ENCODE measurements at places on chromosomes 5 and 9.
A peak's percentile ranks its signal among the peaks of the same experiment; 100 is the strongest.

DNA sequence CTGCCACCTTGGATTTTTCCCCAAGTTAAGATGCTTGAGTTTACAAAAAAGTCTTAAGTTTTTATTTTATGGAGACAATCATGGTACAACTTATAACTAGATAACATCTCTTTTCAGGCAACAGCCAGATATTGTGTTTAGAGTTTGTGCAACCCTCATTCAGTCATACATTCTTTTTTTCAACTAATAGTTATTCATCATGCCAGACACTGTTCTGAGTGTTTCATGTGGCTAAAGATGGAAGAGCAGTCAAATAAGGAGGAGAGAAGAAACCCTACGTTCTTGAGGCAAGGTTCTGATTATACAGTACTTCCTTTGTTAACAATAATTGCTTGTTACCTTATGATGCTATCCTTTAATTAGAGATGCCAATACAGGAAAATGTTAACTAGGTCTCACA is 42.1 kb upstream of the ZNF462 start:
- DNase-seq: peak; percentile 71

- DNase-seq: no peak
These were observed 65.4 kb downstream of the PTPDC1 start for GRCh38 chr9:94149696-94150095.

GRCh38 chr9:3793971-3794383 is 268.2 kb upstream of the RFX3 start:
- DNase-seq: no peak

DNA sequence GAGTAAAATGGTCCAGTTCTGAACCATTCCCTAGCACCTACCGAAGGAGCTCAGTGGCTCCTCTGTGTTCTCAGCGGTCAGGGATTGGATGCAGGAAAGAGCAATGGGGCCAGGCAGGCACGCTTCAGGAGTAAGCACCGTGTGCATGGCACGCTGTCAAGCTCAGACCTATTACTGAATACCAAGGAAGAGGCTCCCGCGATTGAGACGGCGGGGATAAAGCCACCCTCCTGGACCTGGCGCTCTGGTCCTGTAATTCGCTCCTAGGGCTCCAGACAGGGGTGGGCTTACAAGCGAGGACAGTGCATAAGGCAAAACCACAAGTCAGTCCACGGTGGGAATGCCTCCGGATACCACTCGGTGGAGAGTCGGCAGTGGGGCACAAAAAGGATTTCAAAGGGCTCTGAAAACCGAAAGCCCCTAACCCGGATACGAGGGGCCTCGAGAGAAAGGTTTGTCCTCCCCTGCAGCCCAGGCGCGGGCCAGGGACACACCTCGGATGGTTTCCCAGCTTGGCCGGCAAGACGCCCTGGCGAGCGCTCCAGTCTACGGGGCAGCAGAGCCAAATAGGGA is 988 bp downstream of the OXCT1 start:
- DNase-seq: peak; percentile 42

- peak; percentile 2 for DNase-seq
These were observed 762 bp downstream of the SNCAIP start for GRCh38 chr5:122312591-122313406.

DNA sequence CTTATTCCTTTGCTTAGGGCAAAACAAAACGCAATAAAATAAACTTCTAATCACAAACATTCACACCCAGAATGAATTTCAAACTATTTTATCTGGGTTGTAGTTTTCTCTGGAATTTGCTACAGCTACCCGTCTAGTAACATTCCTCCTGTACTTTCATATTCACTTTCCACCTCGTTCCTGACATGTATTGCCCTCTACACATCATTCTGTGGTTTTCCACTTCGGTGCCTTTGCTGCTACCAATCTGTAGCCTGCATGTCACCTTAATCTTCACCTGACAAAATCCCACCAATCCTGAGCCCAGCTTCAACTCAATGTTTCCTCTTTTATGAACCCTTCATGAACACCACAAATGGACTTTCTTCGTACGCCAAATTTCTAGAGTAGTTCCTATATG is 694.1 kb upstream of the C9orf72 start:
- DNase-seq: no peak

DNA sequence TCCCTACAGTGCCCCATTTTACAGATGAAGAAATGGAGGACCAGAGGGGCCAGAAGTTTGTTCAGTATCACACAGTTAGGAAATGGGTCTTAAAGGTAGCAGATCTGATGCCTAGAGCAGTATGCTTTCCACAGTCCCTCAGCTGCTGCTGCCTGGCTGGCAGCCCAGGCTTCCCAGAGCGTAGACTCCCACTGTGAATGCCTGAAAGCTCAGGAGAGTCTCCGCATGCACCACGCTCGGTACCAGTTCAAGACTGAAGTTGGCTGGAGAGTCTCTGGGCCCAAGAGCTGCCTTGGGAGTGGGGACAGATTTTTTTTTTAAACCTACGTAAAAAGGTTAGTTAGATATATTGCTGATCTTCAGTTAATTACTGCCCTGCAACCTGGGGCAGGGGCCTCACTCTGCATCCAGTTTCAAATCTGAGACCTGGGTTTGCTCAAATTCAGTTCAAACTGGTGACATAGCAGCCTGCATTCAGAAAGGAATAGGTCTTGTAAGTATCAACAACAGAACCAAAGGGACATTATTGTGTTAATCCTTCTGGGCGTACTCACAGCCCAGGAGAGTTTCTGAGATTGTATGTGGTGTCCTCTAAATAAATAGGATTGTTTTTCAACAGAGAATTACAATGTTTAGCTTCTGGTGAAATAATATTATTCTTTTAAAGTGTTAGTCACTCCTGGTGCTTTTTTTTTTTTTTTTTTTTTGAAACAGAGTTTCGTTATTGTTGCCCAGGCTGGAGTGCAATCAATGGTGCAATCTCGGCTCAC is 8.3 kb downstream of the NANS start:
- no peak for DNase-seq

DNA sequence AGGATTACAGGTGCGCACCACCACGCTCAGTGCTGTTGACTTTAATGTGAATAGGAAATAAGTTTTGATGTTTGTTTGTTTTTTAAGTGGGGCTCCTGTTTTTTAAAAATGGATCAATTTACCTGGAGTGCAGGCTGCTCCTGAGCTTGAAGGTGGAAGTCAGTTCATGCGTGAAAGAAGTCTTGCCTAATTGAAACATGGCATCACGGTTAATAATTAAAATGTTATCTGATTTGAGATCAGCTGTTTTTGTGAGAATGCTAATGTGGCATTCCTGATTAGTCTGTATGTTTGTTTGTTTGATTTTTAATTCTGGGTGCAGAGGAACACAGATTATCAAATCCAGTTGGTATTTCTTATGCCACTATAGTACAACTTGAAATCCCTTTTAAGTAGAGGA is 6.5 kb downstream of the SFXN1 start:
- DNase-seq: no peak

GRCh38 chr5:52497133-52497693 is 290.5 kb upstream of the ITGA1 start:
- no peak for DNase-seq

- DNase-seq: no peak
These were observed 40.4 kb downstream of the AK8 start for GRCh38 chr9:132837501-132838286.

DNA sequence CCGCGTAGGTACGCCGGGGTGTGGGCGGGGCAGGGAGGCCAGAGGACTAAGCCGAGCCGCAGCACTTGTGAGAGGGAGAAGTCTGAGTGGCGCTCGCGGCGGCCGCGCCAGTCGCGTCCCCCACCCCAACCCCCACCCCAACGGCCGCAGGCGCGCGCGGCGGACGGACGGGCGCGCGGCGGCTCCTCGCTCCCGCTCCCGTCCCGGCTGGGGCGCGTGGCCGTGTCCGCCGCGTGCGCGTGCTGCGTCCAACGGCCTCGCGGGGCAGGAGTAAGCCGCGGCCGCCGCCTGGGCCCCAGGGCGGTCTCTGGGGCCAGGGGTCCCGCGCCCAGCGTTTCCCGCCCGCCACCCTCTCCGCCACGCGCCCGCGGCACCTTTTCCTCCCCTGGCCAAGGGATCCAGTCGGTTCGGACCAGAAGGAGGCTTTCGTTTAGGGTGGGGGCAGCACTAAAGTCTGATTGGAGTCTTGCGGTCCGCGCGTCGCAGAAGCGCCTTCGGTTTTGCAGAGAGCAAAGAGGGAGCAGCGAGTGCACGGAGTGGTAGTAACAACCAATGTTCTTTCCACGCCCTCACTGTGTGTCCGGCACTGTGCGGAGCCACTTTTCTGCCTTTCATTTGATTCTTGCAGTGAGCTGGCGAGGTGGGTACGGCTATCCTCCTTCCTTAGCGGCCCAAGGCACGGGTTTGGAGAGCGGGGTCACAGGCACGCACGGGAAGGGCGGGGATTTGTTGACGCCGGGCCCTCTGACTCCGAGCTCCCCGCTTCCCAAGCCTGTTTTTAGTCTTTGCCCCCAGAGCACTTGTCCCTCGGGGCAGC is 483 bp downstream of the G3BP1 start:
- DNase-seq: peak; percentile 44

DNA sequence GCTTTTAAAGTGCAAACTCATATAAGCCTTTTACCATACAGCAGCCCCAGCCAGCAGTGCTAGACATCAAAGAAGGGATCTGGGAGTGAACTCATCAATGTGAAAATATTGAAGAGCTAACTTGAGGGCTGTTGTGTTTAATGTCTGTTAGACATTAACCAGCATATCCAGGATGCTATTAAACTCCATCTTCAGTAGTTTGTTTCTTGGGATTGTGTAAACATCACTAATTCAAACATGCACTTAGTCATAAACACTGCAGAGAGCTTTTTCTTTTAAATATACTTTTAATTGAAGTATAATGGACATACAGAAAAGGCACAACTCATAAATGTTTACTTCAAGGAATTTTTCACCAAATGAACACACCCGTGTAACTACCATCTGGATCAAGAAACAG is 81.8 kb downstream of the TMEM252 start:
- no peak for DNase-seq

DNA sequence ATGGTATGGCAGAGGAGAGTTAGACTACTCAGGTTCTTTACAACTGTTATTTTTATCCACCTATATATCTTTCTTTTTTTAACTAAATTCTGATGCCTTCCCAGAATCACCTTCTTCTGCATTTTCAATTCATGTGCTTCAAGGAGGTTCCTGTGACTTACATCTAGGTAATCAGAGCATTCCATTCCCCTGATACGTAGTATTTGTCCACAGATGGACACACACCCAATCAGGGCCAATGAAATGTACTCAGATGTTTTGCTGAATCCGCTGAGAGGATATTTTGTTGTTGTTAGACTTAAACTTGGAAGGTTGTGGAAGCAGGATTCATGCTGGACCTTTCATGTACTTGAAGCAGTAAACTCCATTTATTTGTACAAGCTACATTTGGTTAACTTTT is 159.4 kb upstream of the FER start:
- peak; percentile 2 for DNase-seq

DNA sequence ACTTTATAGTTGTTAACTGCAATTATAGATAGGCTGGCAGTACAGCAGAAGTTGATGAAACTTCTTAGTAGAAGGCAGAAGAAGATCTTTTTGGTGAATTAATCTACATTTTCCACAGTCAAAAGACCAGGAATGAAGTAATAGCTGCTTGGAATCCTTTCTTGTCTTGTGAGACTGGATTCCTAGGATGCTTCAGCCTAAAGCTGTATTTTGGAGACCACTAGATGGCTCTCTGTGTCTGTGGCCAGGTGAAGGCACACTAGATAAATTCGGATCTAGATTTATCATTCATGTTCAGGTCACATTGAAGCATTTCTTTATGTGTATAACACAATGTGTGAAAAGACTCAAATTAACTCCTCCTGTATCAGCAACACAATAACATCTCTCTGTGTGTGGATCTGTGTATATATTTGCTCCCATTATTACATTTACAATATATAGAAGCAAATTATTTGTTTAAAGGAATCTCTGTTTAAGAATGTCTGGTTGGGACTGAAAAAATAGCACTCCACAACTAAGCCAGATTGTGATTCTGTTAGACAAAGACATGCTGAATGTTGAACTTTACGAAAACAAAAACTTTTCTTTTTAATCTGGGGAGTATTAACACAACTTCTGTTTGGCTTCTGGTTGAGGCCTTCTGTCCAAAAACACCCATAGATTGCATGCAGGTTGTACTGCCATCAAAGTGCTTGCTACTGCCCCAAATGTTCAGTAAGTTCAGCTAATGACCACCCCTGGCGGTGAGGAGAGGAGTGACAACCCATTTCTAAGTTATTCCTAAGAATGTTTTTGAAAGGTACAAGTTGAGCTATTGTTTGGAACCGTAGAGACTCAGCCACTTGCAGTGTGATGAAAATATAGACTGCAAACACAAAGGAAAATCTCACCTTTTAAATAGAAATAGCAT is 10.6 kb downstream of the GRIN3A start:
- DNase-seq: no peak

- peak; percentile 88 for DNase-seq
These were observed 45.1 kb upstream of the UGCG start for GRCh38 chr9:111851553-111851952.

DNA sequence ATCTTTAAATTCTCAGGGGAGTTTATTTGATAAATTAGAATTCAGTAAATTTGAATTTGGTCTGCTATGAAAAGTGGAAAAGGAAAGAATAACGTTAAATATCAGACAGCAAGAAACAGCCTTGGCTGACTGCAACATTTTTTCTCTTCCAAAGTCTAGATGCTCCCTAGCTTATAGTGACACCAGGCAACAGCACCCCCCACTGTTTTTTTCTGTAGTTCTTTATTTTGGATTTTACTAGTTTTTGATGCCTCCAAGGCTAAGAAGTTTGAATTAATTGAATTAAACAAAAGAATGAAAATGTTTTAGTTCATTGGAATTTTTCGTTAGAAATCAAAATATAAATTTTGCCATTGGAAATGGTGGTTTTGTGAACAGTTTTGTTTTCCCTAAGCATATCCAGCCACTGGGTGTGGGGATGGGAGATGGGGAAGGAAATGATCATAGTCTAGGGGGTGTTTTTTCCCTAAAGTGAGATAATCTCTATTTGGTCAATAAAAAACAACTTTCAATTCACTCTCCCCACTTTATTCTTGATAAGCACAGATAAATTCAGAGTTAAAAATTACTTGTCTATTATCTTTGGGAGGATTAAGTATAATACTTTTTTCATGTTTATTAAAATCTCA is 199.3 kb upstream of the CD180 start:
- no peak for DNase-seq

- DNase-seq: no peak
These were observed 161.9 kb downstream of the ALDH1A1 start for GRCh38 chr9:72790989-72791388.

GRCh38 chr9:16417749-16418148 is 452.7 kb downstream of the BNC2 start:
- DNase-seq: no peak

DNA sequence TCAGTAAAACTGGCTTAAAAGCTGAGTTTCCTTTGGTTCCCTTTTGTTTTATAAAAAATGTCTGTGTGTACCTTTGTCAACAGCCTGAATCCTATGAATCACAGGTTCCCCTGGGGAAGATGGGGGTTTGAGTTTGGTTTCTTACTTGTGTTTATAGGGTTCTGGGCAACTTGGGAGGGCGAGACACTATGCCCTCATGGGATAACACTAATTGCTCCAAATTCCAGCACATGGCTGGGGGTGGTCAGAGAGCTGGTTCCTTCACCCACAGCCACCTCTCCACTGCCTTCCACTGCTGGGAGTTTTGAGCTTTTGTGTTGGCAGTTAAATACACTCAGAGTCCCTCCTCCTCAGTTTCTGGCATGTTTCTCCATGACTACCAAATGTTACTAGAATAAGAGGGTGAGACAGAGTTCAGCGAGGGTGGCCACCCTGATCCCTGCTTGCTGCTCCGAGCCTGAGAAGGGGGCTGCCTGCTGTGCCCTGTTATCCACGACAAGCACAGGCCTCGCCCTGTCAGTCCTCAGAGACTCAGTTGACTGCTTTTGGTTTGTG is 83.0 kb upstream of the EPB41L4B start:
- no peak for DNase-seq

- DNase-seq: peak; percentile 29
These were observed 4.7 kb upstream of the TEX53 start for GRCh38 chr9:114662081-114662989.
